Tracheal epithelial cell (primary cell): ENCODE measurements at places on chromosomes 1 and 21. TPM values are rescaled to one million over a fixed set of nuclear protein-coding genes. Genes with fewer than 3 reads are reported as not detected.

Gene GNAT2
- 0.64 TPM in 1 of 2 replicates, not detected in the other for total RNA-seq

Gene RAB25
- 52.2 and 69.4 TPM in 2 replicates for total RNA-seq

Gene C1orf210
- total RNA-seq = 3.1 and 4.5 TPM in 2 replicates

Gene ATP1A4
- total RNA-seq = not detected in 2 replicates

Gene MANEAL
- 0.64 and 2.2 TPM in 2 replicates for total RNA-seq

Gene ZNF683
- total RNA-seq = not detected in 2 replicates

Gene FLG2
- not detected in 2 replicates for total RNA-seq

Gene GPR3
- total RNA-seq = 0.24 TPM in 1 of 2 replicates, not detected in the other

Gene PTGS2
- total RNA-seq = 13.4 and 165 TPM in 2 replicates

Gene EFCAB14
- 40.7 and 71.2 TPM in 2 replicates for total RNA-seq

Gene TGFB2
- total RNA-seq = 3.8 and 10.6 TPM in 2 replicates
